ENCODE measurements at places on chromosomes 6 and 20.

DNA sequence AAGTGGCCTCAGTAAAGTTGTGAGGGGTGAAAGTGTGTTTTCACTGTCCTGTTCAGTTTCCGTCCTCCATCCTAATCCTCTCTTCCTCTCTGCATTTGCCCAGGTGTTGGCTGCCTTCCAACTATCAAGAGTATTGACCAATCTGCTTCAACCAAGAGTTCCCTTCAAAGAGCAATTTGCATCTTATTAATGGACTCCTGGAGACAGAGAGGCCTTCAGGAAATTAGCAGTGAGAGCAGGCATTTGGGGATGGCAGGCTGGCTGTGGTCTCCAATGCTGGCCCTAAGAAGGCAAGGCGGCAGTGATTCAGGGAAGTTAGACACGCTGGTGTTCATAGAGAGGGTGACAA is 77.2 kb downstream of the GPR6 start:
- DNase-seq = no peak

GRCh38 chr6:23339268-23339667 is 769.9 kb downstream of the HDGFL1 start:
- DNase-seq = no peak

- DNase-seq = no peak
Observed at GRCh38 chr6:13674533-13675190, 37.0 kb downstream of the RANBP9 start.

- DNase-seq = no peak
Observed at GRCh38 chr20:58719258-58719657, 26.7 kb downstream of the NPEPL1 start.

DNA sequence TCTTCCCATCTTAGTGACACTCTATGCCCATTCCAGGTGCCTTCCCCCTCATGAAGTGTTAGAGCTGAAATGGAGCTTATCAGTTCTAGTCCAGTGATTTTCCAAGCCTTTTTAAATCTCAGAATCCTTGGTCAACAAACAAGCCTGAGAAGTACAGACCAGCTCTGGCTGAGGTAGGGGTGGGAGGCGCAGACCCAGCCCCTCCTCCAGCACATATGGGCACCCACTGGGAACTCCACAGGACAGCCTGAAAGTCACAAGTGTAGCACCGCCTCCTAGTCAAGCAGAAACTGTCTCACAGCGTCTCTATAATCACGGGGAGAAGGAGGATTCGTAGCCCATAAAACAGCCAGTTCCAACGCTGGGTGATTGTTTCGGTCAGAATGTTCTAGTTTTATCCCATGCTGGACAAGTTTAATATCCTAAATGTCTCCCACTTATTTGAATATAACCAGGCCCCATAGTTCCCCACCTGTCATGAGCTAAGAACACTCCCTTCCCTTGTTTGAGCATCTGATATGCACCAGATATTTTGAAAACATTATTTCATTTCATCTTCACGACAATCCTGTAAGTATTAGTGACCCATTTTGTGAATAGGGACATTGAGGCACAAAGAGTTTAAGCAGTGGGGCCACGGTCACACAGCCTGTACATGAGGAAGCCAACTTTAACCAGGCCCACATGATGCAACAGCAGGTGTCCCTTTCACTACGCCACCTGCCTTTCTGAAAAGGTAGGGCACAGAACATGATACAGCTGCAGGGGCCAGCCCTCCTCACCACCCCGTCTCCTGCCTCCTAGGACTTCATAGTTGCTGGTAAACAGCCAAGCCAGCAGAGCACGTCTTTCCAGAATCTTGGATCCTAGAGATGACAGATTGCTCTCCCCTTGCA is 40.1 kb downstream of the TRAF3IP2 start:
- no peak for DNase-seq

GRCh38 chr6:35694462-35694861 is 5.7 kb upstream of the FKBP5 start:
- no peak for DNase-seq

GRCh38 chr6:133528566-133528965 is 287.4 kb downstream of the EYA4 start:
- DNase-seq = no peak

GRCh38 chr20:50037575-50037974 is 54.8 kb downstream of the SNAI1 start:
- no peak for DNase-seq

DNA sequence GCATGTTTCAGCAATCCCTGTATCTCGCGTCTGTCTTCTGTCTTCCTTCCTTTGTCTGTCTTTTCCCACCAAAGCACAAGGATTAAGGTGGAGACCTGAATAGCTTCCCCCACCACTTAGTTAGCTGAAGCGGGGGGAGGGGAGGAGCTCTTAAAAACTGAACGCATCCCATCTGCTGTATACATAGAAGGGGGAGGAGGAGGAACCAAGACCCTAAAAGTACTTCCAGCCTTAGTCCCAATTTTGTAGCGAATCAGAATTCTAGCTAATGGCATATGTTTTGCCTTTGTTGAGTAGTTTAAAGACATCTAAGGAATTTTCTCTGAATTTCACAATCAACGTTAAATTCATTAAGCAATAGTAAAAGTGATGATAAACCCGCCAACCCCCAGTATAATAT is 47.9 kb downstream of the GNAS start:
- DNase-seq = no peak

- DNase-seq = no peak
Observed at GRCh38 chr6:7628909-7629308, 38.9 kb downstream of the SNRNP48 start.

DNA sequence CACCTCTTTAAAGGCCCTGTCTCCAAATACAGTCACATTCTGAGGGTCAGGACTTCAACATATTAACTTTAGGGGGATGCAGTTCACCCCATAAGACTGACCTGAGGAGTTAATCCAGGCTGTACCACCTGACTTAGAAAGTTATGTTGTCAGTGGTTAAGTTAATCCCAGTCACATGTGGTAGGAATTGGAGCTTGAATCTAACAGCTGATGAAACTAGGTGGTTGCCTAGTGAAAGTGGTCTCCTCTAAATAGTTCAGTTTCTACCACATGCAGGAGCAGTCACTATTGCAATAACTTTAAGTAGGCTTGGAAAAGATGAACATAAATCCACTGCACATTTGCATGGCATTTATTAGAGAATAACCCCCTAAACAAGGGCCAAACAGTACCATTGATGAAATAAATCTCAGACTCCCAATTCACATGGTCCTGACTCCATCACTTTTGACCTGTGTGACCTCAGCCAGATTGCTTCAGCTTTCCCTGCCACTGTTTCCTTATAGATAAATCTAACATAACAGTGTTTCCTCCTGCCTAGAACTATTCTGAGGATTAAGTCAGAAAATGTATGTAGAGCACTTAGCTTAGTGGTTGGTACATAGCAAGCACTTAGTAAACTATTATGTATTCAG is 20.1 kb downstream of the SAMD5 start:
- DNase-seq = no peak

All from central memory CD4-positive, alpha-beta T cell (primary cell).